ENCODE measurements at places on chromosomes 16 and 17.

- no peak for DNase-seq
These were observed 18.3 kb upstream of the ADCY7 start for GRCh38 chr16:50247906-50248608.

DNA sequence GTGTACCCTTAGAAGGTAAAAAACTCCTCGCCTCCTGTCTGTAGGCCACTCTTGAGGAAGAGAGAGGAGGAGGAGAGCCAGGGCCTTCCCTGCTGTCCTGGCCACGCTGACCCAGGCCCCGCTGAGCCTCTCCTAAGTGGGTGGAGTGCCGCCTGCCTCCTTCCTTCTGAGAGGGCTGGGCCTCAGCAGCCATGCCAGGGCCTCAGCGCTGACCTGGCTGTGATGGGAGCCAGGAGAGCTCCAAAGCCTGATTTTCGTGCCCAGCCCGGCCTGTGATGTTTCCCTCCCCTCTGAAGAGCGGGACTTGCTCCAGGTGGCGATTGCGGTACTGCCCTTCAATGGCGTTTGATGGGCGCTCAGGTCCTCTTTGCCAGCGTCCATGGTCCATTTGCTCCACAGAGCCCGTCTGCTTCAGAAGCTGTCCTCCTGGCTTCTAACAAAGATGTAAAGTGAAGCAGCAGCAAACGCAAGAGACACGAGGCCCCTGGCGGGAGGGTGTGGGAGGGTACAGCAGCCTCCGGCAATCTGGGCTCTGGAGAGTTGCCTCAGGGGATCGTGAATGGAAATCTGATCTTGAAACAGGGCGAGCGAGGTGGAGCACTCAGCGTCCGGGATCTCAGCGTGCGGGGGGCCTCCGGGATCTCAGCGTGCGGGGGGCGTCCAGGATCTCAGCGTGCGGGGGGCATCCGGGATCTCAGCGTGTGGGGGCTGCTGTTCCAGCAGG is 93.5 kb downstream of the NPIPB11 start:
- DNase-seq, result no peak

DNA sequence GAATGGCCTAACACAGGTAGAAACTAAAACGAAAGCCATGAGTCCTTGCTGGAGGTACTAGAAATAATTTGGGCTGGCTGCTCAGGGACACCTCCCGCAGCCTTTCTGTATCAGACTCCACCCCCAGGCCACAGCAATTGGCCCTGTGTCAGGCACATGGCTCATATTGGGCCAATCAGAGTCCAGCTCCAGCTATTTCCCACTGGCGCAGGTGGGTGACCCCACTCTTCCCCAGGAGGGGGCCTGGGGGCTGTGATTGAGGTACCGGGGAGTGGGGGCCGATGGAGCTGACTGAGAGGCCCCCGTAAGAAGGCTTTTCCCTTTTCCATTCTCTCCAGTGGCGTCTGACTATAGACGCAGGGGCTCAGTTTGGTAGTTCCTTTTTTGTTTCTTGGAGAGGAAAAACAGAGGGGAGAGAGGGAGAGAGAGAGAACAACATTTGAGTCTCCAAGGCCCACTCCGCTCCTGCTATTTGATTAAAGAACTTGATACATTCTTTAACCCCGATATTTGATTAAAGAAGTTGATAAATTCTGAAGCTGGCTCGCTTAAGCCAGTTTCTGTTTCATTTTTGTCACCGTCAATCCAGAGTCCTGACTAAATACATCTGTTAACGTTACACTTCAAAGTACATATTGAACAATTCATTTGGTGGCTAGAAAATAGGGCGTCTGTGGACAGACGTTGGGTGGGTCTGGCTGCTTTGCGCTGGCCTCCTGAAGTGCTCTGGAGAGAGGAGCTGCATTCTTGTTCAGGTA is 26.3 kb downstream of the FOXL1 start:
- DNase-seq, result peak; percentile 57

DNA sequence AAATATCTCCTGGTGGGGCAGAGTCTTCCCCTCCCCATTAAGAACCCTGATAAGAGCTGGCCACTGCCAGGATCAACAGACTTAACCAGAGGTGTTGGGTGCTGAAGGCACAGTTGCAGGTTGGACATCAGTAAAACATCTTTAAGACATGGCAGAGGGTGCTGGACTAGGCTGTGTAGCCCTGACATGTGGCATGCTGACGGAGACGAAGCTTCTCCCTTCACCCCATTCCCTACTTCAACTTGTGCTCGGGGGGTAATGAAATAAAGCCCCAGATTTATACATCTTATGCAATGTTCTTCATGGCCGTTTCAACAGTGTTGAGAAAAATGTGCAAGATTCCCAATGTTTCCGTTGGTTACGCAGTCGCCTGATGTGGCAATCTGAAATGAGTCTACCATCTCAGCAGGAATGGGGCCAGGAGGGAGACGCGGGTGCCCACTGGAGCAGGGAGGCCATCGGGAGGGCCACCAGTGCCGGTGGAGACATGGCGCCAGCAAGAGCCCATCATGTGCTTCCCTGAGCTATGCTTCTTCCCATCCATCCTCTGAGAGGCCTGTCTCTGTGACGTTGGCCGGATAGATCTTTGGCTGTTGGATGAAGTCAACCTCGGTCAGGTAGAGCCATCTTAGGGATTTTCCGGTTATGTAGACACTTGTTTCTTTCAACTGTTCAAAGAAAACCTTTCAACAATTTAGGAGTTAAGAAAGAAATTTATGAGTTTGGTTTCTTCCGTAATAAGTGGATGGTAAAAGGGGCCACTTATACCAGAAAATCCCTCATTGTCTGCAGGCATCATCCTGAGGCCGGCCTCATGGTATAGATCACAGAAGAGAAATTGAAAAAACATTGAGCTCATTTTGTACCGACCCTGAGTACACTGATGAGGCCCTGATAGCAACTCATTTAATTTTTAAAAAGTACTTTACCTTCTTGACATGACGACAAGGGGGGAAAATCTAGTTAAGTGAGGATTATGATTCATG is 6.4 kb downstream of the IRF8 start:
- DNase-seq, result no peak

- DNase-seq, result no peak
These were observed 39.0 kb downstream of the ZNF423 start for GRCh38 chr16:49816875-49817274.

DNA sequence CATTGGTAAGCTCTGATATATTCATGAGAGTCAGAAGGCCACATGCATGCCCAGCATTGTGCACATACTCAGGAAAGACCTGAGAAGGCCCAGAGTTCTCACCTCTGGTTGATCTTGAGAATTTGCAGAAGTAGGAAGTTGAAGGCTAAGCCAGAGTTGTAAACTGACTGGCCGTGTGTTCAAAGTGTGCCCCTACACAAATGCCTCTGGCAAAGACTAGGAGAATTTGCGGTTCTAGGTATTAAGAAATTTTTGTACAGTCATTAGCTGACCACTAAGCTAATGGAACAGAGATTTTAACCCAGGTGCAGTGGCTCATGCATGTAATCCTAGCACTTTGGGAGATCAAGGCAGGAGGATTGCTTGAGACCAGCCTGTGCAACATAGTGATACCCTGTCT is 25.0 kb downstream of the FBXL20 start:
- no peak for DNase-seq

DNA sequence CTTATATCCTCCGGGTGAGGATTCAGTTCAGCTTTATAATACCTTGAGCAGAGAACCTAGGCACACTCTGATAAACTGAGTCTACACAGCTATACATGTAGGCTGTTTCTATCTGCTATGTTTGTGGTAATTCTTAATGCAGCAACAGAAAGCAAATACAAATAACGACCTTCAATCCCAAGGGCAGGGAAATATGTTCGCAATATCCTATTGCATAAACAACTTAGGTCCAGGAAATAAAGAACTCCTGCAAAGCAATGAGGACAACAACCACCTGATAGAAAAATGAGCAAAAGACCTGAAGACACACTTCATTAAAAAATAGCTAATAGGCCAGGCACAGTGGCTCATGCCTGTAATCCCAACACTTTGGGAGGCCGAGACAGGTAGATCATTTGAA is 213.3 kb downstream of the CPPED1 start:
- no peak for DNase-seq

GRCh38 chr17:78652024-78652423 is 74.8 kb upstream of the DNAH17 start:
- DNase-seq, result no peak

- DNase-seq, result no peak
These were observed 4.7 kb downstream of the DUSP14 start for GRCh38 chr17:37494401-37494831.

DNA sequence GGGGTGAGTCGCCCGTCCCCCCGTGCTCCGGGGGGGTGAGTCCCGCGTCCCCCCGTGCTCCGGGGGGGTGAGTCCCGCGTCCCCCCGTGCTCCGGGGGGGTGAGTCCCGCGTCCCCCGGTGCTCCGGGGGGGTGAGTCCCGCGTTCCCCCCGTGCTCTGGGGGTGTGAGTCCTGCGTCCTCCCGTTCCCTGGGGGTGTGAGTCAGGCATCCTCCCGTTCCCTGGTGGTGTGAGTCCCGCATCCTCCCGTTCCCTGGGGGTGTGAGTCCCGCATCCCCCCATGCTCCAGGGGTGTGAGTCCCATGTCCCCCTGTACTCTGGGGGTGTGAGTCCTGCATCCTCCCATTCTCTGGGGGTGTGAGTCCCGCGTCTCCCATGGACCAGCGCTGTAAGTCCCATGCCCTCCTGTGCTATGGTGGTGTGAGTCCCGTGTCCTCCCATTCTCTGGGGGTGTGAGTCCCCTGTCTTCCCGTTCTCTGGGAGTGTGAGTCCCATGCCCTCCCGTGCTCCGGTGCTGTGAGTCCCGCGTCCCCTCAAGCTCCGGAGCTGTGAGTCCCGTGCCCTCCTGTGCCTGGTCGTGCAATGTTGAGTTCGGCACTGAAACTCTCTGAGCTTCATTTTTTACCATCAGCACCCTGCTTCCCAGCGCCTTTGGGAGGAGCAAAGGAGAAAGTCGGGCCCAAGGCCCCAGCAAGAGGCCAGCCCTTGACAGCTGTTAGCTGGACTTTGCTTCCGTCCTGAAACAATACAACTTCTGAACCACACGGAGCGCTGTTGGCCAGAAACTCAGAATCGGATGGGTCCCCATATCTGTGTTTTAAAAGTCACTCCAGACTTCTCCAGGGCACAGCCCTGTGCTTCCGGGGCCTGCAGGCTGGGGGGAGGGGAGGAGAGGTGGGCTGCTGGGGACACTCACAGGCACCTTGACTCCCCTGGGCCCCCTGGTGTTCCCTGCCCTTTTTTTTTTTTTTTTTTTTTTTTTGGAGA is 11.5 kb upstream of the ZC3H18 start:
- DNase-seq, result no peak

DNA sequence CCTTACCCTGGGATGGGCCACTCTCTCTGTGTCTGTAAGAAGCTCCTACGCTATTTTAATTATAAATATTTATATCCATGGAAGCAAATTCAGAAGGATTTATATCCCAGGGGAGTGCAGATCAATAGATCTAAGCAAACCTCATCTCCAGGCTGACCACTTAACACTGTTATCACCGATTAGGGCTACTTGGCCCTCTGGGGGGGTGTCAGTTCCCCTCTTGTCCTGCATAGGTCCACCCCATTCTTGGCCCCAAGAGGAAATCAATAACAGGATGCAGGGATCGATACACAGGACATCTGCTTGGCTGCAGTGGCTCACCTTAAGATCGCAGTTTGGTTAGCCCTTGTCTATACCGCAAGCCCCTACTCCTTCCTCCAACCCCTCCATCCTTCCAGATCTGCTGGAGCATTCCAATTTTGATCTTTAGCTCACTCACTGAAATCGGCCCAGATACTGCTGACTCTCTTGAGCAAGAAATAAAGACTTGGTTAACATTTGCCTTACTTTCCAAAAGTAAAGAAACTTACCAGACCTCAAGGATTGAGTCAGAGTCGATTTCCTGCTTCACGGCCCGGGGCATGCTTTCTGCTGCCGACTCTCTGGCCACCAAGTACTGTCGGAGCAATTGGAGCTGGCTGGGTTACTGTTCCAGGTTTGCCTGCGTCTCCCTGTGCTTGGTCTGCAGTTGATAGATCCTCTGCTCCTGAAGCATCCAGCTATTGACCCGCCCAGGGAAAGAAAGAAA is 112.3 kb upstream of the PMFBP1 start:
- DNase-seq, result no peak

DNA sequence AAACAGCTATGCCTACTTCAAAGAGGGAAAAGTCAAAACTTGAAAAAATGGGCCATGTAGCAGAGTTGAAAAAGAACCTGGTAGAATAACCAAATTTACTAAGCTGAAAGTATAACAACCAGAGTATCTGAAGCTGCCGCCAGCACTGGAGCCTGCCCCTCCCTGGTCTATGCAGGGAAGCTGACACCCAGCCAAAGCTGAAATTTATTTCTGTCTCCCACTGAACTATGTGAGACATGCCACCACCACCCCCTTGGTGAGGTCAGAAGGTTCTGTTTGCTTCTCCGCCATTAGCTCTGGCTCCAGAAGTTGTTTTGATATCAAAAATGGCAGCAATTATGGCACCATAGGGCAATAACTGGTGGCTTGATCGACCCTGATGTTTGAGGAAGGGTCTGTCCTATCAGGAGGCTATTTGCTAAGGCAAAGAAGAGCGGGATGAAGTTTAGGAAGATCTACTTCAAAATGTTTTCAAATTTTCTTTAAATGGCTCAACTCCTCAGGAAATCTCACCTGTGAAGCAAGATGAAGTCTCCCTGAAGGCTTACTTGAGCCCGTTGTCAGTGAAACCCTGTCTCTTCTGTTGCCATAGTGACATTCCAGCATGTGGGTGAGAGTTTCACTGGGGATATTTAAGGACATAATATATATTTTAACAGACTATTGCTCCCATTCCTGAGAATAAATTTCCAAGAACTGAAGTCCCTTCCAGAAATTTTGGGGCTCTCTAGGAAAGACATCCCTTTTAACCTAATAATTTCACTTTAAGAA is 122.0 kb downstream of the COPRS start:
- DNase-seq, result no peak

DNA sequence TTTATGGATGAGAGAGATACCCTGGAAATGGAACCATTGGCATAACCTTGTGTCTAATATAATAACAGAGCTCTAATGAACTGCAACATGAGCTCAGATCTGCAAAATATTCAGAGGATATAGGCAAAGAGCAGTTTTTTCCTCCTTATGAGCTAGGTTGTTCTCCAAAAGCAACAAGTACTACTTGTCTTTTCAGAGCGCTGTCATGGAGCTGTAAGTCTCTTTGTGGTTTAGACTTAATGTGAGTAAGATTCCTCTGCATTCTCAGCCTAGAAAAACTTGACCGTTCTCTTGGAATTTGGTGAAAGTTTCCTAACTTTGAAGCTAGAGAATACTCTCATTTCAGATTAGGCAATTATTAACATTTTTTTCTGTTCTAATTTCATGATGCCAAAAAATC is 85.2 kb downstream of the FTO start:
- no peak for DNase-seq

GRCh38 chr17:1197379-1197778 is 17.6 kb upstream of the ABR start:
- no peak for DNase-seq

DNA sequence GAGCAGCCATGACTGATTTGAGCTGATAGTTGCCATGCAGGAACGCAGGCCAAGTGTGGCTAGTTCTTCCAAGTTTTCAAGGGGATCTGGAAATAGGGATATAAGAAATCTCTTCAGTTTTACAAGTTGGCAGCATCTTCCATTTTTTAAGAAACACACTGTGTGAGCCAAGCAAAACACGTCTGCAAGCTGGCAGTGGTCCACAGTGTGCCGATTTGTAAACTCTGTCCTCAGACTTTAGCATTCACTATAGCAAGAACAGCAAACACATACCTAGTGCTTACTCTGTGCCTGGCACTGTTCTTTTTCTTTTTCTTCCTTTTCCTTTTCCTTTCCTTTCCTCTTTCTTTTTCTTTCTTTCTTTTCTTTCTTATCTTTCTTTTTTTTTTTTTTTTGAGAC is 2.9 kb downstream of the ORAI3 start:
- DNase-seq, result no peak

GRCh38 chr16:52515068-52515671 is 31.8 kb downstream of the TOX3 start:
- DNase-seq, result no peak

- peak; percentile 93 for DNase-seq
These were observed 163.4 kb upstream of the CIBAR2 start for GRCh38 chr16:85275533-85276249.
